ENCODE measurements at places on chromosomes 12 and 14. TPM values are rescaled to one million over a fixed set of nuclear protein-coding genes. Genes with fewer than 3 reads are reported as not detected.

LTA4H gene
- total RNA-seq, result 105 TPM

- no peak for DNase-seq
Observed at GRCh38 chr12:24947541-24948419, 1.1 kb downstream of the BCAT1 start.

SYNJ2BP gene
- 8.7 TPM for total RNA-seq

DNA sequence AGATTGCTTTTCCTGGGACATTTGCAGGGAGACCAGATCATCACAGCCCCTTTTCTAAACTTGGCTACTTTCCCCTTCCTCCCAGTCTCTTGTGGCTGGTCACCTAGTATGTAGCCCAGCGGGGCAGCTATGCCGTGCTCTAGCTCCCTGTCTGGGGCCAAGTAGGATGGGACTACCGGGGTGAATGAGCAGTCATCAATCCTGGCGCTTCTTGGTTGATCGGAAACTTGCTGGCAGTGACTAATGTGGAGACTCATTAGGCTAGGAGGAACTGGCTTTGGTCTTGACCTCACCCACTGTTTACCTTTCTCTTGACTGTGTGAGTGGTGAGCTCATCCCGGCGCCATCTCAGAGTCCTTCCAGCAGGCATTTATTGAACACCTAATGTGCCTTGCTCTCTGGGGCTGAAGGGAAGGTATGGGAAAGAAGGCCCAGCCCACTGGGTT lies 15.9 kb downstream of the PLEKHG3 start:
- DNase-seq, result no peak

DNA sequence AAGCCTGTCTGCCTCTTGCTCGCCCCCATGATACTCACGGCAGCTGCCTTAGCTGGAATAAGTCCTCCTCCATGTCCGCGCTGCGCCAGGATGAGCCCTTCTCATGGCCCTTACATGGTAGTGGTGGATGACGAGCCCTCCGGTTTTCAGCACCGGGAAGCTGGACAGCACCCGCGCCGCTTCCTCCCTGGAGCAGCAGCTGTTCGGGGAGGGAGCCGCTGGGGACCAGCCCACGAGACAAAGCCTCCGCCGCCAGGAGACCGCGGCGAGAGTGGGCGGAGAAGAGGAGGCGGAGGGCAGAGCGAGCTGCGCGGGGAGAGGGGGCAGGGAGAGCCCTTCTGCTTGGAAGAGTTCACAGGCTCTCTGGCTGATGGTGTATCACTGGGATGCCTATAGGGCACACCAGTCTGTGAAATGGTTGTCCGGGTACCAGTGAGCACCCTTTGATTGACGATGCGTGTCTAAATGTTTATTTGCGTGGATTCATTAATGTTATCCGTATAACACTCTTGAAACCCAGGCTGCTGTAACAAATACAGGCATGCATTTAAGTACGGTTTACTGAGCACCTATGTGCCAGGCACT lies at the start of gene SVOP:
Gene SVOP (minus strand): TSS at position 273 of the 585 bp plus-strand sequence. CDS start 200 bp downstream, at position 73.
- DNase-seq, result no peak

All from esophagus squamous epithelium (tissue), 5 donors.